ENCODE measurements at places on chromosomes 1 and 21.

DNA sequence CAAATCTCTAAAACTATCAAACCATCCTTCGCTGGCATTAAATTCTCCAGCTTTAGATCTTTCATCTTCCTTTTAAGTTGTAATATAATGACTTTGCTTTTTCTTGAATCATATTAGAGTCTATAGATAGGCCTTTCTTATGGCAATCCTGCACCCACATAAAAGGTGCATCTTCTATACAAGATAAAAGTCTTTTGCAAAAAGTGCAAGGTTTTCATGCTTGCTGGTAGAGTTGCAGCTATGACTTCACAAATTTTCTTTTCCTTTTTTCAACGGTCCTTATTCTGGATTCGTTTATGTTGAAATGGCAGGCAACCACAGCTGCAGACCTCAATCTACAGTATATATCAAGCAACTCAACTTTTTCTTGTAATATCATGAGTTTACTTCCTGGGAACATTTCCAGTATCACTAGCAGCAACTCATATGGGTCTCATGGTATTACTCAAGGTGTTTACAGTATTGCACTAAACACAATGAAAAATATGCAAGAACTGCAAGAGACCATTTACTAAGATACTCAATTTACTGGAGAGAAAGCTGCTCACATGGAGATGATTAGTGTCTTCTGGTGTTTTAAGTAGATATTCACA, 22.1 kb downstream of the OMA1 start:
- no peak for DNase-seq

DNA sequence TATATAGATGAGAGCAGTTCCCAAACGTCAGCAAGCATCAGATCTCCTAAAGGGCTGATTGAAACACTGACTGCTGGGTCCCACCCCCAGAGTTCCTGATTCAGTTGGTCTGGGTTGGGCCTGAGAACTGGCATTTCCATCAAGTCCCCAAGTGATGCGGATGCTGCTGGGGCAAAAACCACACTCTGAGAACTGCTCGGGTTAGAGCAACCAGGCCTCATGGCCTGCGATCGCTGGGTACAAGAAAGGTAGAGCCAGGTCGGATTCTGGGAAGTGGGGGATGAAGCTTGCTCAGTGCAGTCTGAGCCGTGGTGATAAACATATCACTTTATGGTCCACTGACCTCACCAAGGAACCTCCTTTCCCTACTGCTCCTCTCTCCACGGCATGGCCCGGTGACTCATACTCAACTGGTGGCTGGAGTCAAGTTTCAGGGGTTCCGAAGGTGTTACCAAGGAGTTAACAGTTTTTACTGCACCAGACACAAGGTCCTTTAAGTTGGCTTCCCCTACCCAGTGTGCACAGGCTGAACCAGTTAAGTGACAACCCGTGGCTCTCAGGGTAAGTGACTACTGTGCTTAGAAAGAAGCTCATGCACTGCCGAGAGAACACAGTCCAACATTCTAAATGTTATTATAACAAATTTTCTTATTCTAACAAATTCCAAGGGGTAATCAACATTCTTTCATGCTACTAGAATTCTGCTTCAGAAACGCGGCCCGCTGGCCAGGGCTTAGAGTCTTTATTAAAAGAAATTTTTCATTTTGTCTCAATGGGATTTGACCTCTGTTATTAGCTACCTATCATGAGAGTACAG, 153.5 kb downstream of the TGFBR3 start:
- DNase-seq = no peak

GRCh38 chr1:67312615-67313014, 4.9 kb downstream of the IL12RB2 start:
- no peak for DNase-seq

- no peak for DNase-seq
Observed at GRCh38 chr1:61079296-61079897, 3.0 kb upstream of the NFIA start.

- no peak for DNase-seq
Observed at GRCh38 chr1:165351863-165352441, 4.6 kb downstream of the LMX1A start.

DNA sequence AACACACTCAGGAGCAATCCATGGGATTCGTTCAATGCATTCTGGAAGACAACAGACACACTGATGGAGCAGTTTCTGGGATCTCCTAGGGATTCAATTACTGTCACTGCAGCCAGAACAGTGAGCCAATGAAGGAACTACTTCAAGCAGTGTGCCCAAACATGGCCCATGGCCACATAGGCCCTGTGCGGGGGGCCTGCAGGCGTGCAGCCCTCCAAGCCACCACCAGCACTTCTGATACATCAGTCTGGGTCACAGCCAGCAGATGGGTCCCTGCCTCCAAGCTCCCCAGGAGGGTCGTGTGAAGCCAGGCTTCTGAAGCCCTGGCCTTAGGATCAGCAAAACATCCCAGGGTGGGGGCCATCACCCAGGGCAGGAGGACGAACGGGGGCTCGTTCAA, 99.3 kb downstream of the RAVER2 start:
- no peak for DNase-seq

DNA sequence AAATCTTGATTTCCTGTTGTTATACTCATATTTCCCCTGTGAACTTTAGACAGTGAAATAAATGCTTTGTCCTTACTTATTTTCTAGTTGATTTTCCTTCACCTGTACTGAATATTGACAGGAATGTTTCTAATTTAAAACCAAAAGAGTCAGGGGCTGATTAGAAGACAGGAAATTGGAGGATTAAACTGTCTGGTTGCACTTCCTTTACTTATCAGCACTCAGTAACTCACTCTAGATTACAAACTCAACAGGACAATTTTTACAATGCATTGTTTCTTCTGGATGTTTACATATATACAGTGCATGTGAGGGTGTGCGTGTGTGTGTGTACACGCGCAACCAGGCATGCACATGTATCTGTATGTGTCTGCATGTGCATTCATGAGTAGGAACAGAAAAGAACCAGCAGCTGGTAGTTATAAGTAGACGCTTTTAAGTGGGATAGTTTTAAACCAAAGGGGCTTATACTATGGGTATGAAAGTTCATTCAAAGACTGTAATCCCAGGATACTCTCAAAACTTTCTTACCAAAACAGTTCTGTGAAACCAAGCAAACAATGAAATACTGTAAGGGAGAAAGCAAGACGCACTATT, 212.0 kb upstream of the NFIA start:
- DNase-seq = no peak
